Amniotic stem cell (primary cell): ENCODE measurements at places on chromosomes 6 and 20.

GRCh38 chr20:41308290-41308711, 9.2 kb downstream of the ZHX3 start:
- DNase-seq = no peak

GRCh38 chr20:63371291-63371865, 10.2 kb upstream of the CHRNA4 start:
- DNase-seq = no peak

- DNase-seq = no peak
Measured at GRCh38 chr6:73006146-73006545, 219.2 kb downstream of the KHDC1L start.

DNA sequence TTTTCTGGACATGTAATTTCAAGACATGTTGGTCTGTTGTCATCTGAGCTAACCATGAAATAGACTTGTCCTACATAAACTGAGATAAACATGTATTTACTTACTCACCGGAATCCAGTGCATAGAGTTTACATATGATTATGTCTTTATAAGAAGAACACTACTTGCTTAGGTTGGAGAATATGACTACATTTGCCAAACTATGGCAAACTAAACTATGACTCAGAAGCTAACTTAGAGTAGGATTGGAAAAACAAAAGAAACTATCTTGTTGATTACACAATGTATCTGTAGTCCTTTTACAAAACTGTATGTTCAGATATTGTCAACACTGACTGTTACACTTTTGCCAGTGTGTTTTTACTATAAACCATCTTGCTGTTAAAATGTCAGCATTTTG, 113.3 kb downstream of the CRYBG1 start:
- DNase-seq = no peak

GRCh38 chr20:48750941-48751635, 76.7 kb downstream of the PREX1 start:
- no peak for DNase-seq

DNA sequence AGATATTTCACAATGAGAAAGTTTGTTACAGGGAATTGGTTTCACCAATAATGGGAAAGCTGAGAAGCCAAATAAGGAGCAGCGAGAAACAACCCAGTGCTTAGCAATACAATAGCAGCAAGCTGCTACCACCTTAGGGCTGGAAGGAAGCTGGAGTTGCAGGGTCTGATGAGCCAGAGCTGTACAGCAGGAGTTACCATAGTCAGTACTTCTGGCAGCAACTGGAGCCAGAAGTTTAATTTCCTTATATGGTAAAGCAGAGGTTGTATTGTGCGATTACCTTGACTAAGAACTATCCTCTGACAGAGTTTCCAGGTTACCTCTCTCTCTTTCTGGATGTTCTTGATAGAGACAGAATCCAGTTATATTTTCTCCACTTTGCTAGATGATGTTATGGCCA, 137.1 kb upstream of the OLIG3 start:
- DNase-seq = no peak
